ENCODE measurements at places on chromosomes 13 and 19. TPM values are rescaled to one million over a fixed set of nuclear protein-coding genes. Genes with fewer than 3 reads are reported as not detected.

DNA sequence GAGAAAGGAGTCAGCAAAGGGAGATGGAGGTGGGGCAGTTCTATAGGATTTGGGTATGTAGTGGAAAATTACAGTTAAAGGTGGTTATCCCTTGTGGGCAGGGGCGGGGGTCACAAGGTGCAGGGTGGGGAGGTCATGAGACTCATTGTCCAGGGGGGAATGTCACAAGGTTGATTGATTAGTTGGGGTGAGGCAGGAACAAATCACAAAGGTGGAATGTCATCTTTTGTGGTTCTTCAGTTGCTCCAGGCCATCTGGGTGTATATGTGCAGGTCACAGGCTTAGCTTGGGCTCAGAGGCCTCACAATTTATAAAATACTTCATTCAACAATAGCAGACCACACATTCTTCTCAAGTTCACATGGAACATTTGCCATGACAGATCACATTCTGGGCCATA lies 109.6 kb downstream of the ATP11A start:
- H3K36me3 ChIP-seq, result peaks cover 25% of the 10 kb centered on the region
- peak; percentile 8 for DNase-seq
- no peak overlapping the region for H3K27ac ChIP-seq
- H3K4me1 ChIP-seq, result peaks cover 6% of the 10 kb centered on the region
- H3K27me3 ChIP-seq, result no peaks in the 10 kb centered on the region

- no peaks in the 10 kb centered on the region for H3K27me3 ChIP-seq
- H3K27ac ChIP-seq, result no peak overlapping the region
- H3K36me3 ChIP-seq, result peaks cover 24% of the 10 kb centered on the region
- DNase-seq, result no peak
These were observed 58.7 kb downstream of the DHRS12 start for GRCh38 chr13:51745243-51745642.

DACH1 gene
- total RNA-seq, result 21.2 TPM

GRCh38 chr19:16121967-16122366 lies 10.3 kb downstream of the RAB8A start:
- H3K4me3 ChIP-seq, result no peak overlapping the region
- DNase-seq, result no peak
- H3K36me3 ChIP-seq, result peaks cover 8% of the 10 kb centered on the region
- H3K27me3 ChIP-seq, result no peaks in the 10 kb centered on the region
- no peak overlapping the region for H3K27ac ChIP-seq
- no peaks in the 10 kb centered on the region for H3K4me1 ChIP-seq

DNA sequence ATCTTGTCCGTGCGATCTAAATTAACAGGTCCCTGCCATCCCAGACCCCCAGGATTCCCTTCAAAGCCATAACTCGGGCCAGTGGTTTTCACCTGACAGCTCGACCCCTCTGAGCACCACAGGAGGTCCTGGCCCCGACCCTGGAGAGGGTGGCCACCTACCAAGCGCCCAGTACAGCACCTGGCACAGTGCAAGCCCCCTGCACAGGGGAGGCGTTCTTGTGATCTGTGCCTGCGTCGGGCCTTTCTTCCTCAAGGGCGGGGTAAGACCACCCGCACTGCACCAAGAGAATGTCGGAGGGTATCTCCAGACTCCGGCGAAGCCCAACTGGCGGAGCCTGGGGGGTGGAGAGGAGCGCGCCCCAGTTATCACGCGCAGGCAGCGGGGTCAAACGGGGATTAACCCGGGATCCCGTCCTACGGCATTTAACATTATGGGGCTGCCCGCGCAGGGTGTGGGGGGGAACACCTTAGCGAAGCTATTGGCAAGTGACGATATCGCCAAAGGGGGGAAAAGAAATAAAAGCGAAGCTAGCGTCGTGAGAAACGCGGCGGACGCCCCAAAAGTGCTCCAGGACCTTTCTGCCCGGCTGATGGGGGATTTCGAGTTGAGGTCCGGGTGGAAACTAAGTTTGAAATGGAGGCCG lies 1.3 kb upstream of the HNRNPL start:
- H3K4me1 ChIP-seq, result peaks cover 18% of the 10 kb centered on the region
- no peaks in the 10 kb centered on the region for H3K27me3 ChIP-seq
- no peak for DNase-seq

DNA sequence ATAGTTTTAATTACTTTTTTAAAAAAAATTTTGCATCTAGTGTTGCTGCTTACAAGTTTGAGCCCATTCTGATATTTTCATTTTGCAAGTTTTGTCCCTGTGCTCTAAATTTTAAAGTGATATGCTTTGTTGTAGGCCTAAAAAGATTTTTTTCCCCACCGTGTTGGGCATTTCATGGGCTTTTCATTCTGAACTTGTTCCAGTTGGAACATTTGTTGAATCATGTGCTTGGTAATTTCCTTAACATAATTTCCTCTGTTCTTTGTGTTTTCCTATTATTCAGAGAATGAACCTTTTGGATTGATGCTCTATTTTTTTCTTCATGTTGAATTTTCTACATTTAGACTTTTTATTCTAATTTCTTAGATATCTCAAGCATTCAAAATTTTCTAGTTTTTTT lies 206.4 kb upstream of the SPRY2 start:
- H3K4me3 ChIP-seq, result no peak overlapping the region
- H3K4me1 ChIP-seq, result peaks cover 24% of the 10 kb centered on the region
- peaks cover 3% of the 10 kb centered on the region for H3K27me3 ChIP-seq
- no peak overlapping the region for H3K27ac ChIP-seq
- H3K36me3 ChIP-seq, result no peaks in the 10 kb centered on the region

DNA sequence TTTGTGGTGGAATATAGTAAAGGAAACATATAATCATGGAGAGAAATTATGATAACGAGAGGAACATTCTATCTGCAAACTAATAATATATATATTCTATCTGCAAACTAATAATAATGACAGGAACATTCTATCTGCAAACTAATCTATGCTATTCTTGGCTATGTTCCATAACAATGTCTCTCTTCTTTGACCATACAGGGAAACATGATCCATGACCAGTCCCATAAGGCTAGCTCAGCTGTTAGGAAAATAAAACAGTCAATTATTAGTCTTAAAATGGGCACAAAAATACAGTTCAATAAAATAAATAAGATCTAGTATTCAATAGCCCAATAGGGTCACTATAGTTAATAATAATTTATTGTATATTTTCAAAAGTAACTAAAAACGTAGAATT lies 707.8 kb upstream of the PCDH20 start:
- peaks cover 6% of the 10 kb centered on the region for H3K4me1 ChIP-seq
- H3K36me3 ChIP-seq, result no peaks in the 10 kb centered on the region
- H3K4me3 ChIP-seq, result no peak overlapping the region

- peaks cover 72% of the 10 kb centered on the region for H3K4me1 ChIP-seq
- no peak overlapping the region for H3K27ac ChIP-seq
- no peaks in the 10 kb centered on the region for H3K36me3 ChIP-seq
- peaks cover 14% of the 10 kb centered on the region for H3K27me3 ChIP-seq
- no peak for DNase-seq
These were observed 36.6 kb upstream of the MEDAG start for GRCh38 chr13:30869491-30869890.

Measured in type B pancreatic cell (in vitro differentiated cells).